ENCODE measurements at places on chromosomes 16 and 17.
A peak's percentile ranks its signal among the peaks of the same experiment; 100 is the strongest.

- no peak for DNase-seq
Observed at GRCh38 chr17:48748718-48749566, 20.4 kb upstream of the HOXB13 start.

DNA sequence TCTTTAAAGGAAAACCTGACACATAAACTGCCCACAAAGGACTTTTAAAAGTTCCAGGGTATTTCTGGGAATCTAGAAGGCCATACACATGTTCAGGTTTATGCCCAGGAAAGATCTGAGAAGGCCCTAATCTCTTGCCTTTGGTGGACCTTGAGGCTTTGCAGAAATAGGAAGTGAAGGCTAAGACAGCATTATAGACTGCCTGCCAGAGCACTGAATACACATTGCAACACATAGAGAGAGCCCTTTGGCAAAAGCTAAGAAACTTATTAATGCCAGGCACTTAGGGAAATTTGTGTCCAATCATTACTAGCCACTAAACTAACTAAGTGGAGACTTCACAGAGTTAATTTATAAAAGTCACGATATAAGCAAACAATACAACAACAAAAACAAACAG lies 70.4 kb downstream of the MMD start:
- no peak for DNase-seq

DNA sequence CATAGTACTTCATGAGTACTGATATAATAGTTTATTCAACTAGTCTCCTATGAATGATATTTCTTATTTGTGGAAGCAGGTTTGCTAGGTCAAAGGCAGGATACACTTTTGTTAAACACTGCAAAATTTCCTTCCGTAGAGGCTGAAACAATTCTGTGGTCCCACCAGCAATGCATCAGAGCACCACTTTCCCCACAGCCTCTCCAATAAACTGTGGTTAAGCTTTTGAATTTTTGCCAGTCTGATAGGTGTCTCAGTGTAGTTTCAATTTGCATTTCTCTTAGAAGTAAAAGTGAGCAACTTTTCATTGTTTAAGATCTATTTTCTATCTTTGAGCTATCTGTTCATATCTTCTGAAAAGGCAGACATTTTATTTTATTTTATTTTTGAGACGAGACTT lies 36.4 kb upstream of the CORO6 start:
- DNase-seq: no peak

- no peak for DNase-seq
Observed at GRCh38 chr16:86718118-86718517, 139.8 kb downstream of the FOXL1 start.

- no peak for DNase-seq
Observed at GRCh38 chr17:58370309-58370708, 18.3 kb upstream of the SUPT4H1 start.

DNA sequence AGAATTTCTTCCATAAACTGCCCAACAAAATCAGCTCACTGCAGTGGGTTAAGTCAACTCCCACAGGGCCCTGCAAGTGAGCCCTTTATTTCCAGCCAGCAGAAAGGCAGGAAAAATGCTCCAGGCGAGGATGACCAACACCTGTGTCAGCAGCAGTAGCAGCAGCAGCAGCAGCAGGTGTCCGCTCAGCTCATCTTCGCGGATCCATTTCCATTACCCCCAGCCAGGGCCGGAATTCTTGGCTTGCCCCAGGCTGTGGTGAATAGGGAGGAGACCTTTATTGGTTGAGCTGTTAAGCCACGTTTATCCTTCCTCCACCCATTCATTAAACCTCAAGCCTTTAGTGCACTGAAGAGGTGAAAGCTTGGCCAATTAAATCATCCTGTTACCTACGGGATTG lies 46.2 kb downstream of the MARCHF10 start:
- no peak for DNase-seq

GRCh38 chr17:74555427-74555940 lies 9.6 kb upstream of the CD300C start:
- no peak for DNase-seq

GRCh38 chr16:49556606-49557446 lies 183.2 kb downstream of the C16orf78 start:
- no peak for DNase-seq

DNA sequence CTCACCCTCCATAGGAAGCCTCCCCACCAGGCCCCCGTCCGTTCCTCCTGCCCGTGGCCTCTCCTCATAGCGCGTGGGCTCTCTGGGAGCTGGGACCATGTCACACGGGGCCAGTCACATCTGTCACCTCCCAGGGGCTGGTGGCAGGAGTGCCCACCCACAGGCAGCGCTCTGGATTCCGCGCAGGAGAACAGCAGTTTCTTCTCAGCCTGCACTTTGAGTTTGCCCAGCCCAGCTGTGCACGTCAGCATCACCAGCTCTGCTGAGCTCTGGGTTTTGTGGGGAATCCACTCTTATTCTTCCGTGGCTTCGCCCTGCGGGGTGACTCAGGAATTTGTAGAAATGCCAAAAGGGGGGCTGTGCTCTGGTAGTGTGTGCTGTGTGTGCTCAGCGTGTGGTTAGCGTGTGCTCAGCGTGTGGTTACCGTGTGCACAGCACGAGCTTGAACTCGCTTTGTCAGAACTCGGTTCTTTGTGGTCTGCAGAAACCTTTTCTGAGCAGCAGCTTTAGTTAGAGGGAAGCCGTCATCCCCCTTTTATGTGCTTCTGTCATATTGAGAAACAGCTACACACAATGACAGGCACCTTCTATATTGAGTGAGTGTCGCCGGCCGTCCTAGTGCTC lies 3.2 kb downstream of the ACSF3 start:
- peak; percentile 75 for DNase-seq

DNA sequence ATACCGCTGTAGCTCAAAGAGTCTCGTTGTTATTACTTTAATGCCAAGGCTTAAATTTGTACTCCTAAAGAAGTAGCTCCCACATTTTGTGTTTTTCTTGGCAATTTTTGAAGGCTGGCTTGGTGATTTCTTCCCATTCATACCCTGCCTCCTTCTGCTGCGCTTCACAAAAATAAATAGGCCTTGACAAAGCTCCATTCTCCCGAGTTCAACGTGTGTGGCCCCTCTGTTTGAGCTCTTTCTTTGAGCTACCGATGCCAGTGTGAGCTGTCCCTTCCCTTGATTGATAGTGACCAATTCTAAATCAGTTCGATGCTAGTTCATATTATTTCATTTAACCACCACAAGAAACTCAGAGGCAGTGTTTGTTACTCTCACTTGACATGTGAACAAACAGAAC lies 96.8 kb downstream of the MAP2K6 start:
- DNase-seq: no peak

DNA sequence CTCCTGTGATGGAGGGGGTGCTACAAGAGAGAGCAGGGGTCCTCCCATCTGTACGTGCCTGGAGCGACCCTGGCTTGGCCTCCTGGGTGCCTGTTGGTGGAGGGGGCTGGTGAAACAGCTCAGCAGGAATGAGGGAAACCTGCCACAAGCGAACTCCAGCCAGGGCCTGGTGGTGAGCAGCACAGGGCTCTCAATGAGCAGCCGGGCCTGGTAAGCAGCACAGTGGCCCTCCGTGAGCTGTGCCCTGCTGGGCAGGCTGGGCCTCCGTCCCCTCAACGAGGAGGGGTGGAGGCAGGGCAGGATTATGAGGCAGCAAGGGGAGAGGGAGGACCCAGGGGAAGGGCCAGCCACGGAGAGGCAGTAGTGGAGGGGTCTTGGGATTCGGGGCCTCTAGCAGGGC lies 101.9 kb downstream of the SDK2 start:
- DNase-seq: no peak

DNA sequence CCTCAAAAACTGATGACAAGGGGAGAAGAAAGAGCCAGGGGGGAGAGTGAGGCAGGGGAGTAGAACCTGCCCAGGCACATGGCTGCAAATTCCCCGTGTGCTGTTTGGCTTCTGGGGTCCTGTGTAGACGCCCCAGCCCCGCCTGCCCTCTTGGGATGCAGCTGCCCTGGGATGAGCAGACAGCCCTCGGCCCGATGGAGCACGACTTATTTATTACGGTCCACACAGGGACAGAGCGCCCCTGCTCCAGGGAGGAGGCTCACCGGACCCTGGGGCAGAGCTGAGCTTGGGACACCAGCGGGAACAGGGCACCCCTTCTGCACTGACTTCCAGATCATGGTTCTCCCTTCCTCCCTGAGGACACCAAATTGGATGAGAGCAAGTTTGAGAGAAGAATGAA lies 9.1 kb downstream of the LDHD start:
- no peak for DNase-seq

- no peak for DNase-seq
Observed at GRCh38 chr17:45345554-45346215, 28.9 kb upstream of the MAP3K14 start.

DNA sequence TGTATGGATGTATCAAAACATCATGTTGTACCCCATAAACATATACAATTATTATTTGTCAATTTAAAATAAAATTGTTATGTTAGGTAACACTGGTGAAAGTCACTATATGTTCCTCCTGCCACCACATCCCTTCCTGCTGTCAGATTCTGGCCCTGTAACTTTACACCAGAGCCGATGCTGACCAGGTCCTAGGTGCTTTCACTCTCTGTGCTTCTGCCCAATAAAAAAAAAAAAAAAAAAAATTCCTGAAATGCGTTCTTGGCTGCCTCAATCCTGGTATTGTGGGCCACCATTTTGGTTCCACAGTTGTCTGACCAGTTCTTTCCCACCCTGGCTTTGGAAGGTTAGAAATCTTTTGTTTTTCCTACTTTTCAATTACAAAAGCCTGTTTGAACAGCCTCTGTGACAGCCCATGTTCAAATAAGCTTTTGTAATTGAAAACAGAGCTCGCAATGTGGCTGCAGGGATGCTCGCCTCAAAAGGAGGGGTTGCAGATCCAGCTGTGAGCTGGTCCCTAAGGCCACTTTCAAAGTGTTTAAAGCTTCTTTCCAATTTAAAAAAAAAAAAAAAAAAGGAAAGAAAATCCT lies 831.0 kb upstream of the EEF2KMT start:
- DNase-seq: no peak

GRCh38 chr16:25501530-25502255 lies 190.1 kb upstream of the HS3ST4 start:
- DNase-seq: no peak

- no peak for DNase-seq
Observed at GRCh38 chr17:550041-550398, 164.6 kb downstream of the VPS53 start.

DNA sequence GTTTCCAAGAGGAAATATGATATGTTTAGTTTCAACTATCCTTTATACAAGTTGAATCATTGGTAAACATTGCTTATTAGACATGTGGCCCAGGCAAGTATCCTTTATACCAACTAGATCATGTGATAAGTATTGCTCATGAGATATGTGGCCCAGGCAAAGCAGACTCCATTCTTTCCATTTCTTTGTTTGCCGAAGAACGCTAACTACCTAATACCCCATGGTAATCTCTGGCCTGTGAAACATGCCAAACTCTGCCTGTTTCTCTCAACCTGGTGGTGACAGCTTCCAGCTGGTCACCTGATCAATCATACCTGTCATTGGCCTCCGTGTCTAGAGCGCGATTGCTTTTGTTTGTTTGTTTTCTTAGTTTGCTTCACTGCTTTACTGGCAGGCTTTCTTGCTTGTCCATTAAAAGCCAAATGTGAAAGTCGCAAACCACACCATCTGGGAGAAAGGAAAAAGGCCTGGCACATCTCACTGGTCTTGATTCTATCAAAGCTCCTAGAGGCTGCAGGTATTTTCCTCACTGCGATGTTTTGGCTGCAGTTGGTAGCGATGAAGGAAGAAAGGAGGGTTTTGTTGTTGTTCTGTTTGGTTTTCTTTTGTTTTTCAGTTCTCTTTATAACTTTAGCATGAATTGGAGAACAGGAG lies 686.2 kb downstream of the KCNJ2 start:
- DNase-seq: no peak

DNA sequence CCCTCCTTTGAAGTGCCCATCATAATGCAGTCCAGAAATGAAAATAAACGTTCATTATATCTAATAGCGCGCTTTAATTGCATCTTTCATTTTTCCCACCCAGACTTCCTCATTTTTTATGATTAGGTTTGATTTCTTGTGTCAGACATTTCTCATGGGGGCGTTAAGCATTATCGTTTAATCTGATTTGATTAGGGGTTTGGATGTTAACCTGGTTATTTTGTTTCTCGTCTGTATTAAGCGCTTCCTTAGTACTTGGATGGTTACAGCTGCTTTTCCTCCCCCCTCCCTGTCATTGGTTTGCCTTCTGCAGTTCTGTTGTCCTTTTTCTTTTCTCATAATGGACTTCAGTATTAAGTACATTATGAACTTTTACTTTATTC lies 540 bp downstream of the MFSD11 start:
- DNase-seq: no peak

DNA sequence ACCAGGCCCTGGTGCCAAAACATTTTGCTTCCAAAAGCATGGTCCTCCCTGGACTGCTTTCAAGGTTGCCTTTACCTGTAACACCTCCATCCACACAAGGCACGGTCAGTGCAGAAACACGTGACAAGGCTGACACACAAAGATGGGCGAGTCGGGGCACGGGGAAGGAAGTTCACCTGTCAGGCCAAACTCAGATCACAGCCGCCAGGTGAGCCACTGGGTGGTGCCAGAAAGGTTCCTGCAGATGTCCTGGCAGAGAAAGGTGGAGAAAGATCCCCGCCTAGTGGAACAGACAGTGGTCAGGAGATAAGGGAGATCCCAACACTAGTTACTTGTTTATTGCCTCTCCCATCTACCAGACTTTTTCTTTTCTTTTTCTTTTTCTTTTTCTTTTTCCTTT lies 155.3 kb downstream of the AIPL1 start:
- DNase-seq: peak; percentile 9

Measured in activated T-cell treated with anti-CD3 and anti-CD28 coated beads, Interleukin-2, amount 50 U/mL, for 72 hours (primary cell).